GF-D8 (cell line): ENCODE measurements at places on chromosomes 2 and 18.

DNA sequence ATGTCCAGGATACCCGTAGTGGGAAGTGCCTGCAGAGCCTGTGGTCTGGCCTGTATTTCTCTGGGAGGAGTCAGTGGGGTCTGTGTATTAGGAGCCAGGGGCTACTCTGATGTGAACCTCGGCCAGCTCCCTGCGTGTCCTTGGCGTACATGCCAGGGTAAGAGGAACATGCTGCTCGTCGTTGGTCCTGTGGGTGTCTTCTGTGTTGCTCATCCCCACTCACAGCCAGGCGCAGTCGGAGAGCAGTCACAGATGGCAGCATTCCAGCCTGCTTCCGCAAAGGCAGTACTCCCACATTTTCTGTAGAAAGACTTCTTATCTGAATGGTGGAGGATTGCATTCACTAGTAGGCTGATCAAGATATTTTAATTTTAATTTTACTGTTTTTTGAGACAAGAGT is 84.9 kb downstream of the DGKD start:
- DNase-seq: no peak

GRCh38 chr2:177063331-177063730 is 149.3 kb upstream of the HNRNPA3 start:
- no peak for DNase-seq

GRCh38 chr18:50159654-50160046 is 35.3 kb downstream of the MYO5B start:
- no peak for DNase-seq

- no peak for DNase-seq
Observed at GRCh38 chr18:38923126-38923525, 1357.5 kb upstream of the CELF4 start.
